ENCODE measurements at places on chromosomes 7 and 10.

DNA sequence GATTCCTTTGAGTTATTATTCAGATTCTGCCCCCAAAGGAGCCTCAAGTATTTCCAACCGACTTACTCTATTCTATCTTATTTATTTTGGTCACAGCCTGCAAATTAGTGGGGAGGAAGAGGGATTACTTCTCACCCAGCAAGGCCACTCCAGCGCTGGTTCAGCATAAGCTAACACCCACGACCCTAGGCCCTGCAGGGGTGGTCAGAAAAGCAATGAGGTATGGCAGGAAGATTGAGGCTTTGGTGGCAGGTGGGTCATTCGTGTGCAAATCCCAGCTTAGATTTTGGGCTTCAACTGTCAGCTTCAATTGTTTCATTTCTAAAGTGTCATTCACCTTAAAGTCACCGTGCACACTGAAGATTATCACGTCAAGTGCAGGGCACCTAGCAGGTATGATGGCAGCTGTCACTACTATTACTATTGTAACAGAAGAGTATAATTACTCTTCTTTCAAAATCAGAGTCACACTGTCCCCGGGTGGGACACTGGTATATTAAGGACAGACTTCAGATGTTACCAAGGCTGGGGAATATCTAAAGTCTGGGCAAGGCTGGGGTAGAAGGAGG is 48.8 kb upstream of the OPTN start:
- DNase-seq, result no peak

DNA sequence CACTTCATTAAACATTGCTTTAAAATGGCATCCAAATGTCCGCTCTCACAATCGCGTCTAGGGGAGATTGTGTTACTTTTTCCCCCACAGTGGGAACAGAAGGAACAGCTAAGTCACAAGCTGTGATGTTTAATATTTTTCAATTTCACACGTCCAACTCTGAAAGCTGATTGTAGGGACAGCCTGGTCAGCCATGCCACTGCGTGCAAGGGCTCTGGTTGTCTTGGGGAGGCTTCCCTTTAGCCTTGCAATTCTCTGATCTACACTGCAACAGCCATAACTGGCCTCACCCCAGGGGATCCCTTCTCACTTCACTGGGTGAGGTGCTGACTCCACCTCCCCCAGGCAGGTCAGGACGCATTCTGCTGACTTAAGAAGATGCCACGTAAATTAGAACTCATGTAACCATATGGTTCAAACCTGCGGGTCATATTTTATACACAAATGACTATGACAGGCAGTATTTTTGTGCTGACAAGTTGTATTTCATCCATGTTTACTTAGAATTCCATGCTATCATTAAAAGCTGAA is 425.2 kb upstream of the NFE2L3 start:
- peak; percentile 76 for DNase-seq

GRCh38 chr7:139648941-139649425 is 125.5 kb downstream of the CLEC2L start:
- DNase-seq, result peak; percentile 55

DNA sequence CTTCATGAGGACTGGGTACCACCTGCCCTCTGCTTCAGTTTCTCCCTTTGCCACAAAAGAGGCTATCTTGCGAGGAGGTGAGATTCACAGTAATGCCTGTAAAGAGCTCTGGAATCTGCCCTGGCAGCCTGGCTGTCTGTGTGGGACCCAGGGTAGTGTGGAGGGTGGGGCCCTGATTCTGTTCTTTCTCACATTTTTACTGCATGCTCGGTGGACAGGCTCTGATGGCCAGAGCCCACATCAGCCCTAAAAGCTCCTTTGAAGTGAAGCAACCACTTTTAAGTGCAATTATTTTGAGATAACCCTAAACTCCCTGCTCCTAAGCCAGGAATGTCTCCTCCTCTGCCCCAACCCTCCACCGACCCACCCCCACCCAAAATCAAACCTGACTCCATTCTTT is 92.1 kb upstream of the PODXL start:
- no peak for DNase-seq

- no peak for DNase-seq
Measured at GRCh38 chr7:42956062-42956461, 23.9 kb downstream of the MRPL32 start.

GRCh38 chr7:36032361-36032818 is 120.7 kb upstream of the EEPD1 start:
- peak; percentile 58 for DNase-seq

DNA sequence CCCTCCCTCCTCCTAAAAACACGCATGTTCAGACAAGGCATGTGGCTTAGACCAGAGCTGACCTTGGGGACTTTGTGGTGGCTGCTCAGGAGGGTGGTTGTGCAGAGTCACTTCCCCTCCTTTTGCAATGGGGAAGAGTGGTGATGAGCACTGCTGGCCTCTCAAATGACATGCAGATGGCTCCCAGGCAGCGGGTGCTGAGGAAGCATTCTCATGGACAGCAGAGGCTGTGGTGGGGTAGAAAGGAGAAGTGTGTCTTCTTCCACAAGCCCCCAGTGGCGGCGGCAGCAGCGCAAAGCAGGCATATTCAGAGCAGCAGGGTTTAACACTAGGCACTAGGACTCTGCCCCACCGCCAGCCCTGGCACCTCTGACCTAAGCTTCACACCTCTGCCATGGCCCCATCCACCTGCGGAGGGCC is 105.9 kb upstream of the ANLN start:
- no peak for DNase-seq

GRCh38 chr10:28253169-28253785 is 49.6 kb downstream of the MPP7 start:
- no peak for DNase-seq

DNA sequence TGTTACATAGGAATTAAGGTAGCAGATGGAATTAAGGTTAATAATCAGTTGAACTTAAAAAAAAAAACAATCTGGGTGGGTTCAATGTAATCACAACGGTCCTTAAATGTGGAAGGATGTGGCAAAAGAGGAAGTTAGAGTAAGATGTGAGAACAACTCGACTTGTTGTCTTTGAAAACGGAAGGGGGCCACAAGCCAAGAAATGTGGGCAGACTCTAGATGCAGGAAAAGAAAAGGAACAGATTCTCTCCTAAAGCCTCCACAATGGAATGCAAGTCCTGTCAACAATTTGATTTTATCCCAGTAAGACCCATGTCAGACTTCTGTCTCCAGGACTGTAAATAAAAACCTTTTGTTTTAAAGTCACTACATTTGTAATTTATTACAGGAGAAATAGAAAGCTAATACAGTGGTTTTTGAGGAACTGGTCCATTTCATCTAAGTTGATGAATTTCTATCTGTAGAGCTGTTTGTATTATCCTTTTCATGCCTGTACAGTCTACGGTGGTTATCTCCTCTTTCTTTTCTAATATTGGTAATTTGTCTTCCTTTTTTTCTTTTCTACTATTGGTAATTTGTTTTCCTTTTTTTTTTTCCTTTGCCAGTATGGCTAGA is 8.6 kb downstream of the MCMBP start:
- no peak for DNase-seq

GRCh38 chr7:50982626-50983025 is 199.9 kb upstream of the GRB10 start:
- DNase-seq, result no peak

DNA sequence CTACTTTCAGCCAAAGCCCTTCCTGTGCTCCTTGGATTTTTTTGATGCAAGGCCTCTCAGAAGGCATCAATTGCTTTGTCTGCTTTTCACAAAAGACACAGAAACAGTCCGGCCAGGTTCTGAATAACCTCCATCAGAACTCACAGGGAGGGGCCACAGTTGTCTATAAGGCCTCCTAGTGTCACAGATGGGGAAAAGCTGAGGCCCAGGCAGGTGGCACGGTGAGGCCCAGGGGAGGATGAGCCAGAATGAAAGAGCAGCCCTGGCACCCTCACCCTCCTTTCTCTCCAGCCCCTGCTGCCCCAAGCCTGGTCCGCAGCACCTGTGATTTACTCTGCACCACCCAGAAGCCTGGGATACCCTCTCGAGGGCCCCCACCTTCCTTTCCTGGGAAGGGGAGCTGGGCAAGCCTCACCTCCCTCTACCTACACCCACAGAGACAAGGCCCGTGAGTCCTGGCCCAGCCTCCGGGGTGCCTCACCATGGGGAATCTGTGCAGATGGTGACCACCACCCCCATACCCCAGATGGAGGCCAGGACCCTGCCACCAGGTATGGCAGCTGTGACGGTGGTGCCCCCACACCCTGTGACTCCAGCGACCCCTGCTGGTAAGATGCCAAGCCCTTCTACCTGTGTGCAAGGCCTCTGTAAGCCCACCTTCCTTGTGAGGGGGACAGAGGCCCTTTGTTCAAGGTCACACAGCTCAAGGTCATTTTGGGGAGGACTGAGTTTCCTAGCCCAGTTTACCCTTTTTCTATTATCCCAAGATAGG is 26.2 kb upstream of the ZNF467 start:
- peak; percentile 16 for DNase-seq

- DNase-seq, result no peak
Measured at GRCh38 chr7:29915481-29916215, 74.0 kb downstream of the SCRN1 start.

- DNase-seq, result no peak
Measured at GRCh38 chr10:13767676-13768178, 181.0 kb downstream of the PRPF18 start.

- DNase-seq, result no peak
Measured at GRCh38 chr7:53602817-53603418, 567.5 kb downstream of the POM121L12 start.

Measured in NCI-H146 (cell line).